ENCODE measurements at places on chromosomes 6 and 20.

GRCh38 chr20:39799366-39799965, 837.3 kb downstream of the DHX35 start:
- no peak for DNase-seq

DNA sequence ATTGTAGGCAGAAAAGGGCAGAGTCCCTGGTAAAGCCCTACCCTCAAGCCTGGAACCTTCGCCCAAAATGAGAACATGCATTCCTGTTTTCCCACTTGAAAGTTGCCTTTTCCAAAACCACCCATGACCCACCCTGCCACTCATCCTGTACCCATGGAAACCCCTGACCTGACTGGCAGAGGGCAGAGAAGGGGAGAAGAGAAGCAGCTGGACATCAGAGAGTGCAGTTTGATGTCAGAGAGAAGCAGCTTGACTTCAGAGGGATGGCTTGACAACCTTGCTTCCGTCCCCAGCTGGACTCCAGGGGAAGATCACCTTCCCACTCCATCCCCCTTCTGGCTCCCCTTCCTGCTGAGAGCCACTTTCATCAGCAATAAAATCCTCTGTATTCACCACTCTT, 123.6 kb upstream of the SHLD1 start:
- no peak for DNase-seq

GRCh38 chr6:33156561-33156960, 35.7 kb downstream of the COL11A2 start:
- no peak for DNase-seq

DNA sequence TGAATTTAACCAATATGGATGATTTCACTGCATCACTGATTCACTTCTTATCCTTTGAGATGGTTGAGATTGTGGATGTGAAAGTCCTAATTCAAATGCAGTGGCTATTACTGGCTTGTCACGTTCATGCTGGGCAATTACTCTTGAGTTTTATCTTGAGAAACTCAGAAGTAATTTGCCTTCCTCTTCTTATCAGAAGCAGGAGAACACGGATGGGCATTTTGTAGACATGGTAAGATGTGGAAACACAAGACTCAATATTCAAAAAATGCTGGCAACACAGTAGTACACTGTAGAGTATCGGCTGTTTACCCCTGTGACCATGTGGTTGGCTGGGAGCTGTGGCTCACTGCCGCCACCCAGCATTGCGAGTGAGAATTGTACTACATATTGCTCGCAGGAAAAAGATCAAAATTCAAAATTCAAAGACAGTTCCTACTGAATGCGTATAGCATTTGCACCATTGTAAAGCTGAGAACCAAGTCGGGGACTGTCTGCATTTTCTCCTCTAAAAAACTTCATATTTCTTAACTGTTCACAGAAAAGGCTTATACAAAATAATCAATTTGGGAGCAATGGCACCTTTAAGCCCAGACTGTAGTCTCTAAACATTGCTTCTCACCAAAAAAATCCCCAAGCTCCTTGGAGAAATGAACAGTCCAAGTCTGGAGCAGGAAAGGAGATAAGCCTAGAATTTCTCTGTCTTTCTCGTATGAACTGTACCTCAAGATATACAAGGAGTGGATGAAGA, 61.9 kb upstream of the ELOVL5 start:
- peak; percentile 78 for DNase-seq

- no peak for DNase-seq
Observed at GRCh38 chr6:40543776-40544175, 43.4 kb downstream of the LRFN2 start.

- DNase-seq = no peak
Observed at GRCh38 chr6:113597231-113597583, 259.9 kb upstream of the MARCKS start.

DNA sequence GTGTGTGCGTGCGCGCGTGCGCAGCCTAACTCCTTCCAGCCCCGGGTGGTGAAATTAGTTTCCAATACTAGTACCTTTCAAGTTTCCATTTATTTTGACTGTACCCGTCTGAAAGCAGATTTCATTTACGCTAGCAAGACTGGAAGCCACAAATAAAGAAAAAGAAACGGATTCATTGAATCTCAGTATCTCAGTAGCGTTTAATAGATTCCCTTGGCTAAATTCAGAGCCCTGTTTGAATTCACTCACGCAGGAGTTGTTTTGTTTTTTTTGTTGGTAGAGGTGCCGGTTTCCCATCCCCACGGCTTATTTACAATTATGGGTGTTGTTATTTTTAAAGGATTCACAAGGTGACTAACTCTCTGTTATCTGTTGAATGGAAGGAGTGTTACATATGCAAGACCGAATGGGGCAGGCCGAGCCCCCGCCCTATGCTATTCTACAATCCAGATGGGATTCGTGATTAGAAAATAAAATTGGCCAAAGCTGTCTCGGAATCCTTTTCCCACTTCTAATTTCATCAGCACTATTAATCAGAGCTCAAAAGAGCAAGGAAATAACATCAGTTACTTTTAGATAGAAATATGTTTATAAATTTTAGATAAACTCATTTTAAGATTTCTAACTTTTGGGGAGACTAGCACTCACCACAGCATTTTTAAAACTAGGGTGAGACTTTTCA, 2.3 kb upstream of the INSM1 start:
- no peak for DNase-seq

Measured in naive thymus-derived CD8-positive, alpha-beta T cell (primary cell).